ENCODE measurements at places on chromosomes 1 and 21.
A peak's percentile ranks its signal among the peaks of the same experiment; 100 is the strongest.

- DNase-seq = peak; percentile 84
Measured at GRCh38 chr1:182615468-182616129, 11.4 kb upstream of the RGS16 start.

GRCh38 chr21:43923391-43923790, 58.4 kb downstream of the AGPAT3 start:
- DNase-seq = no peak

- DNase-seq = no peak
Measured at GRCh38 chr1:24276791-24277190, 42.4 kb upstream of the GRHL3 start.

- DNase-seq = no peak
Measured at GRCh38 chr1:38929476-38929875, 12.2 kb downstream of the RHBDL2 start.

- DNase-seq = peak; percentile 2
Measured at GRCh38 chr1:1721201-1721600, 3.0 kb downstream of the CDK11A start.

GRCh38 chr1:240597153-240597745, 14.7 kb downstream of the GREM2 start:
- no peak for DNase-seq

- DNase-seq = no peak
Measured at GRCh38 chr1:32487182-32487581, 22.3 kb downstream of the ZBTB8B start.

- no peak for DNase-seq
Measured at GRCh38 chr1:3342960-3343359, 111.5 kb upstream of the ARHGEF16 start.

- DNase-seq = no peak
Measured at GRCh38 chr1:207453710-207454045, 450 bp upstream of the CR2 start.

DNA sequence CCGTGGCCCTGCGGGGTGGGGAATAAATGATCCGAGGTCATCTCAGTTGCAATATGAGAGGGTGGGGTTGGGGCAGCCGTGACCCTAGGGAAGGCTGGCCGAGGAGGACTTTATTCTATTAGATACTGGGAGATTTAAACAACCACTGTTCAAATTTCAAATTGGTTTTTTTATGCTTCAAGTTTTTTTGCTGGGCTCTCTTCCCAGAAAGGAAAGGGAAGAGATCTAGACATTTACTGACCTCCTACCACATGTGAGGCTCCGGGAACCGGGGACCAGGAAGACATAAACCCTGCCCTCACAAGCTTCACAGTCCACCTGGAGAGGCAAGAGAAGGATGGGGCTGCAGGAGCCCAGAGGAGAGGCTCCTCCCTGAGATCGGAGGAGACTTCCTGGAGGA, 207.3 kb downstream of the FOXD2 start:
- no peak for DNase-seq

DNA sequence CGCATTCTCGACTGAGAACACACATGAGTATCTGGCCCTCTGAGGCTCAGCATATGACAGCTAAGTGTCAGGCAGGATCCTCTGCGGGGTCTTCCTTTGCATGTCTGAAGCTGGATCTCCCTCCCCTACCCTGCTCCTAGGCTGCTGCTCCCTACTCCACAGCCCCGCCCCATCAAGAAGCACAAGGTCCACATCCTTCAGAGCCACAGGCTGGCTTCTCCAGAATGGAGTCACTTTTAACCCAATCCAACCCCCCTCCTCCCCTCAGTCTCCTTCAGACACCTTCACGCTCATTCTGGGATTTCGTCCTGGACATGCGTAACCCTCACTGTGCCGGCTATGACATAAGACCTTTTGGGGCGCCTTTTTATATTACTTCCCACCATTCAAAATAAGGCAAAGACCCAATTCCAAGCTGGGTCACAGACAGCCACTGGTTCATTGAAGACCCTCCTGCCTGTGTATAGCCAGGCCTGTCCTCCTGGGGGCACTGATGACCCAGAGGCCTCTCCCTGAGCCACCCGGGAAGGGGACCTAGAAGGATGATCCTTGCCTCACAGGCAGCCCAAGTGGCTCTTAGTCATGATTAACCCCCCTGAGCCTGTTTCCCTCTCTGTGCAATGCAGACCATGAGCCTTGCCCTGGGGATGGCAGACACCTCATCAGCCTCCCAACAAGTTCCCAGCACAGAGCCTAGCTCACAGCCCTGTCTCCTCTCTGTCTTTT, 4.7 kb downstream of the ADGRB2 start:
- DNase-seq = no peak

DNA sequence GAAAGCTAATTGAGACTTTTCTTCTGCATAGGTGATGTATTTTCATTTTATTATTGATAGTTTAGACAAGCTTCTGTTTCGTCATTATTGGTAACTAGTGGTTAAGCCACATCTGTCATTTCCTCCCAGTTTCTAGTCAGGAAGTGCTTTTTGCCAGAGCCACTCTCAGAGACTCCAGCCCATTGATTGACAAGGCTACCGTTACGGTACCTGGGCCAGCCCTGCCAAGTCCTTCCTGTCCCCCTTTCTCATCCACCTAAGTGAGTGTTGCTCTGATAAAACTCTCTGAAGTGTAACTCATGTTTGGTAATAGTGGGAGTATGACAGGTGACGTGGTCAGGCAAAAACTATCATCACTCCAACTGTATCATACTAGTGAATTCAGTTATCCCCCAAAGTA, 29.6 kb upstream of the AGL start:
- no peak for DNase-seq

DNA sequence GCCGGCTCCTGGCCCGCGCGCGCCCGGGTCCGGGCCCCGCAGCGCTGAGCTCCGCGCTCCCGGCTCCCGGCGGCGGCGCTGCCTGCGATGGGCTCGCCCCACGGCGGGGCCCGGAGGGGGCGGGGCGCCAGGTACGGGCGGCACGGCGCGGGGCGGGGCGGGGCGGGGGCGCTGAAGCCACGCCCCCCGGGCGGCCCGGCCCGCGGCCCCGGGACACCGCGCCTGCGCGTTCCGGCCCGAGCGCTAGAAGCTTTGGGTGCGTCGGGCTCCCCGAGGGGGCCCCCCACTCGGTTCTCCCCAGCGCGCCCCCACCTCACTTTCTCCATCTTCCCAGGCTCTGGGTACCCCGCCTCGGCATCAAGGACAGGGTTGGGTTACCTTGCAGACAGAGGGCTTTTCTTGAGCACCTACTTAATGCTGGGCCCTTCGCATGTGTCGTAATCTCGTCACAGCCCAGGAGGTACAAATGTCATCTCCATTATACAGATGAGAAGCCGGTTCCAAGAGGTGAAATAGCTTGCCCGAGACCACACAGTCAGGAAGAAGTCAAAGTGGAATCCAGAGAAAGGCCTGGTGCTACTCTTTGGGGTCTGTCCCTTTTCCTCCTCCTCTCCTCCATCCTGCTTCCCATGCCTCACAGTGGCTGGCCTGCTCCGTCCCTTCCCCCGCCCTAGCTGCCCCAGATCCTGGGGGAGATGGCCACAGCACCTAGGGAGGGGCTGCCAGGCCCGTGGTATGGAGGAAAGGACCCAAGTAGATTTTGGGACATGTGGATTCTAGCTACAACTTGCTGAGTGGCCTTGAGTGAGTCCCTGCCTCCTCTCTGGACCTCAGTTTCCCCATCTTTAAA, 46.5 kb downstream of the RAP1GAP start:
- DNase-seq = no peak

DNA sequence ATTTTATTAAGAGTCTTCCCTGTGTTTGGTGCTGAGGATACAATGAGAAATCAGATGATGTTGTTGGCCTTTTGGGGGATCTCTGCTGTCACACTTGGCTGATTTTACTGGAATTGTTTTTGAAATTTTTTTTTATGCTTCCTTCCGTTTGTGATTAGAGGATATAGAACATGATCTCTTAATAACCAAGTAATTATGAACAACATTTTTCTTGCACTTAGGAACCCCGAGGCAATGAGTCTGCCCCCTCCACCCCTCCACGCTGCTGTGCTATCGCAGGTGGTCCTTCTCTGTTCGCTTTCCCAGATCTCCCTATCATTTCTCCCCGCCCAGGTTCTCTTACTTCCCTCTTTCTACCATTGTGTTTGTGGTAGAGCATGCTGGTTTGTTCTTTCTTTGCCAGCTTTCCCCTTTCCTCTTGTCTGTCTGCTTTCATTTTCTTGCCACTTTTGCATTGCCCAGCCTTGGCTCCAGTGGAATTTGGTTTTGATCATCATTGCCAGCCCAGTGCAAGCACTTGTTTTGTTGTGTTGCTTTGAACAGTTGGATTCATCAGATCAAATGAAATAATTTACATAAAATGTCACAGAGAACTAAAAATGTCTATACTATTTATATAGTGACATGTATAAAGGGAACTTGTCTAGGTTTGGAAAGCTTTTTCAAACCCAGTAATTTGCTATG, 73.1 kb upstream of the SCCPDH start:
- no peak for DNase-seq

DNA sequence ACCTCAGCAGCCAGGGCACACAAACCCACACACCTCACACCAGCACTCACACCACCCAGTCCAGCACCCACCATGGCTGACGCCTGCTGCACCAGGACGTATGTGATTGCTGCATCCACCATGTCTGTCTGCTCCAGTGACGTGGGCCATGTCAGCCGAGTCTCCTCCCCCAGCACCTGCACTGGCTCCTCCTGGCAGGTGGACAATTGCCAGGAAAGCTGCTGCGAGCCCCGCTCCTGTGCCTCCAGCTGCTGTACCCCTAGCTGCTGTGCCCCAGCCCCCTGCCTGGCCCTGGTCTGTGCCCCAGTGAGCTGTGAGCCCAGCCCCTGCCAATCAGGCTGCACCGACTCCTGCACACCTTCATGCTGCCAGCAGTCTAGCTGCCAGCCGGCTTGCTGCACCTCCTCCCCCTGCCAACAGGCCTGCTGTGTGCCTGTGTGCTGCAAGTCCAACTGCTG, at the start of gene KRTAP10-8:
TSS of gene KRTAP10-8 (plus strand) at position 51 of the 458 bp plus-strand sequence. CDS start at position 73, 22 bp downstream.
- no peak for DNase-seq

GRCh38 chr21:42525029-42525581, 11.5 kb downstream of the SLC37A1 start:
- no peak for DNase-seq

DNA sequence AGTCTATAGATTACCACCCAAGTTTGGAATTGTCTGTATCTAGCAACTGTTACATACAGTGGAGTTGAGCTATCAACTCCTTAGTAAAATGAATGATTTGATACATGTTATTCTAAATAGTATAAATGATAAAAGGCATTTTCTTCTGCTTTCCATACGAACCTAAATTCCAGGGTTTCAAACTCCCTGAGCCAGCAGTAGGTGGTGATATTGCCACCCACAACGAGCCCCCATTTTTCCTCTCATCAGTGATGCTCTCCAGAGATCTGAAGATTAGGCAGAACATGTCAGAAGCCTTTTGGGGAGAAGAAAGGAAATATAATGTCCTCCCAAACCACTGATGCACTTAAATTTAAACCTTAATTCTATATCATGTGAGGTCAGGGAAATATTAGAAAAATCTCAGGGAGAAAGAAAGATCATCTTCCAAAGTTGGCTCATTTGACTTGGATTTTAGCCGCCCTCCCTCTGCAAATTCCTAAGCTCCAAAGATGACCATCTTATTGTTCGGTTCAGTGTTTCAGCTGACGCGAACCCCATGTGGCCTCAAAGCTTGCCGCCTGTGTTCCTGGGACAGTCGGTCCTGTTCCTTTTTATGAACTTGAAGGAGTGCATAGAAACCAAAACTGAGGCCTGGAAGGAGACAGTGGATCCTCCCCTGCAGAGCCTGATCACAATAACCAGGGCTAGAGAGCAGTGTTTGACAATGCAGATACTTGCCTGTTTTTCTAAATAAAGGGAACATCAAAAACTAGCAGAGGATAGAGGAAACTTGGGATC, 2.3 kb downstream of the EVA1C start:
- no peak for DNase-seq

DNA sequence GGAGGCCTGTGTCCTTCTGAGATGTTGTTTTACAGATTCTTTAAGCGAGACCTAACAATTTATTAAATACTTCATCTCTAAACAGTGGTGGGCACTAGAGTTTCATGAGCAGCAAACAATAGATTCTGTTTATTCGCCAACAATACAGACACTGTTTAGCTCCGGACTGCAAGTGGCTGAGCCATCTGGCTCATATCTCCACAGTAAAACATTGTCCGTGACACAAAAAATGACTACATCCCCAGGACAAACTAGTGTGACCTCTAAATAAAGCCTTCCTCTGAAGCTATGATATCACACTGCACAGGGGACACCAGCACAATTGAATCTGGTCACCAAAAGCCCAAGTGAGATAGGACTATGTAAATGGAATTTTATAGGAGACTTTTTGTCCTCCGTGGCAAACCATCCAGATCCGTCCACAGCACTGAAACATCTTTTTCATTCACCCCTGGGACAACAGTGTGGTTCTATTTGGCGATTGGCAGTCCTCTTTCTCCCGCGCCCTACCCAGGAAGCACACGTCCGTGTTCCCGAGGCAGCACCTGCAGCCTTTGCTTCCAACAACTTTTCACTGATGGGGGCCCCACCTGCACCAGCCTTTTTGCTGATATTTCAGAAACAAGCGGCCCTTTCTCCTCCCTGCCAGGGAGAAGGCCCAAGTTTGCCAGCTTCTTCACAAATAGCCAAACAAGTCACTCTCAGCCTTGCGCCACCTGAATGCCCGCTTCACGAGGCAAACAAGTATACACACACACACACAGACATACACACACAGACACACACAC, 47.4 kb downstream of the OLIG1 start:
- no peak for DNase-seq

Measured in aorta (tissue), 5 donors.